ENCODE measurements at places on chromosomes 3 and 15.

- DNase-seq = no peak
Measured at GRCh38 chr15:76162036-76162398, 102.2 kb downstream of the TMEM266 start.

DNA sequence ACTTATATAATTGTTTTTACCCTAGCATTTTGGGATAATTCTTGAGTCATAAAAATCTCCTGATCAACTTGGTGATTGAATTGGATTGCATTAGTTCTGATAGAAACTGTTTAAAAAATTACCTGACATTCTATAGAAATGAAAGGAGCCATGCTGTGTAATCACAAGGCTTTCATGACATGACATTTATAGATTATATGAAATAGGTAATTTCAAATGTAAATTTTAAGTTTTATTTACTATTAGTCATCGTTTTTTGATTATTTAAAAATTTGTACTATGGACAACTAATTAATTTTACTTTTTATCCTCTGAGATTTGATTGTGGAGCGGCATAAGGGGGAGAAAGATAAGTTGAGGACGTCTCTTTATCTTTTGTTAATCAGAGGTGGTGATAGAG is 12.3 kb upstream of the CHD2 start:
- DNase-seq = no peak

GRCh38 chr3:43345877-43346276 is 59.5 kb downstream of the SNRK start:
- no peak for DNase-seq

DNA sequence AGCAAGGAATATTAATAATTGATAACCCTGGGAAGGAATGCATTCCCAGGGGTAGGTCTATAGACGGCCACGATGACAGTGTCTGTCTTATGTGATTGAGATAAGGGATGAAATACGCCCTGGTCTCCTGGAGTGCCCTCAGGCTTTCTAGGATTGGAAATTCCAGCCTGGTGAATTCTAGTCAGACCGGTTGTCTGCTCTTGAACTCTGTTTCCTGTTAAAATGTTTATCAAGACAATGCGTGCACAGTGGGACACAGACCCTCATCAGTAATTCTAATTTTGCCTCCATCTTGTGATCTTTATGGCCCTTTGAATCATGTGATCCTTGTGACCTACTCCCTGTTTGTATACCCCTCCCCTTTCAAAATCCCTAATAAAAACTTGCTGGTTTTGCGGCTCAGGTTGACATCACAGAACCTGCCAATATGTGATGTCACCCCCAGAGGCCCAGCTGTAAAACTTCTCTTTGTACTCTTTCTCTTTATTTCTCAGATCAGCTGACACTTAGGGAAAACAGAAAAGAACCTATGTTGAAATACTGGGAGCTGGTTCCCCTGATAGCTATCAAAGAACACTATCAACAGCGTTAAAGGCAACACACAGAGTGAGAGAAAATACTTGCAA is 183.3 kb downstream of the PDE8A start:
- DNase-seq = no peak

- DNase-seq = no peak
Measured at GRCh38 chr3:189584645-189585044, 46.5 kb upstream of the TP63 start.

GRCh38 chr3:119571688-119572087 is 7.6 kb upstream of the ADPRH start:
- DNase-seq = no peak

GRCh38 chr3:14726441-14726780 is 51.5 kb downstream of the C3orf20 start:
- no peak for DNase-seq

DNA sequence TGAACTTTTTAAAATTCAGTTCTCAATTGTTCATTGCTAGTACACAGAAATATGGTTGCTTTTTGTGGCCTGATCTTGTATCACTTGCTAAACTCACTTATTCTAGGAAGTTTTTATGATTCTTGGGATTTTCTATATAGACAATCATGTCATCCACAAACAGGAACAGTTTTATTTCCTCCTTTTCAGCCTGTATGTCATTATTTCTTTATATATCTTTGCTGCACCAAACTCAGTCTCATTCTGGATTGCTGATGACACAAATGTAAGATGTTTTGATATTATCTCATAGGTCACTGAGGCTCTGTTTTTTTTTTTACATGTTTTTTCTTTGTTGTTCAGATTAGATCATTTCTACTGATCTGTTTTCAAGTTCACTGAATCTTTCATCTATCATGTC is 71.7 kb downstream of the TTBK2 start:
- no peak for DNase-seq

DNA sequence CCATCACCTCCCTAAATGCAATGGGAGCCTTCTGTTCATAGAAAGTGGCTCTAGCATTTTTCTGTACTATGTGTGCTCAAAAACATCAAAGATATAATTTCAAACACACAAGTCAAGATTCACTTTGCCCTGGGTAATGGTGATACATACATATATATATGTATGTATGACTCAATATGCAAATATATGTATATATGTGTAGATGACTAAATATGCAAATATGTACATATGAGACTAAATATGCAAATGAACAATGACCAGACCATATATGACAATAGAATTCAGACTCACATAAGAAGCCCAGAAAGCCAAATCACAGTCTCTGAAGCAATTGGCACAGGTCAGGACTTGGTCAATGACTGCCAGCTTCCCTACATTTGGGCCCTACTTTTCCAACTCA is 36.9 kb upstream of the SNRK start:
- no peak for DNase-seq

DNA sequence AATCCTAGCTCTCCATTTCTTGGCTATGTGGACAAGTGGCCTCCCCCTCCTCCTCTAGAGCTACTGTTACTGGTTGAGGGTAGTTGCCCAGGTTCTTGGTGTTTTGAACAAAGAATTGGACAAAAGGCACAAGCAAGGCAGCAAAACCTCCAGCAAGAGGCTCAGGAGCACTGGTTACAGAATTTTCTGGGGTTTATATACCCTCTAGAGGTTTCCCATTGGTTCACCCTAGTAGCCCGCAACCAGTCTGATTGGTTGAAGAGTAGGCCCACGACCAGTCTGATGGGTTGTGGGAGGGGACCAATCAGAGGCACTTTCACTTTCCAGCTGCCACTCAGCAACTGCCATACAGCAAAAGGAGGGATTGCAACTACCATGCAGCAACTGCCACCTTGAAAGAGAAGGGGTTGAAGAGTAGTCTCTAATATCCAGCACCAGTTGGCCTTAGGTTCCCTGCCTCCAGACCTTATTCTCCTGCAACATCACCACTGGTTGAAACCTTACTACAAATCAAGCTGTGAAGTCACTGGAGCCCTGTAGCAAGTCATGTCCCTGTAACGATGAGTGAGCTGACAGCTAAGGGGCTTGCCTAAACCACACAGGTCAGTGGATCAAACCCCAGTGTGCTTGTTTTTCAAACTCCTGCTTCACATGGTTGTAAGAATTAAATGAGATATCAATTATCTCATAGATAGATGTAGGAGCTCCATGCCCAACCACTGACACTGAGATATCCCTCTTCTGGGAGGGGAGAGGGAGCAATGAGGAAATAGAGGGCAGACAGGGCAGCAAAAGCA is 2.9 kb upstream of the C15orf39 start:
- DNase-seq = no peak

- DNase-seq = no peak
Measured at GRCh38 chr15:52006702-52007340, 12.2 kb upstream of the MAPK6 start.
